ENCODE measurements at places on chromosomes 4 and X.

- no peak for DNase-seq
These were observed 925.8 kb downstream of the C4orf33 start for GRCh38 chr4:130021706-130022105.

DNA sequence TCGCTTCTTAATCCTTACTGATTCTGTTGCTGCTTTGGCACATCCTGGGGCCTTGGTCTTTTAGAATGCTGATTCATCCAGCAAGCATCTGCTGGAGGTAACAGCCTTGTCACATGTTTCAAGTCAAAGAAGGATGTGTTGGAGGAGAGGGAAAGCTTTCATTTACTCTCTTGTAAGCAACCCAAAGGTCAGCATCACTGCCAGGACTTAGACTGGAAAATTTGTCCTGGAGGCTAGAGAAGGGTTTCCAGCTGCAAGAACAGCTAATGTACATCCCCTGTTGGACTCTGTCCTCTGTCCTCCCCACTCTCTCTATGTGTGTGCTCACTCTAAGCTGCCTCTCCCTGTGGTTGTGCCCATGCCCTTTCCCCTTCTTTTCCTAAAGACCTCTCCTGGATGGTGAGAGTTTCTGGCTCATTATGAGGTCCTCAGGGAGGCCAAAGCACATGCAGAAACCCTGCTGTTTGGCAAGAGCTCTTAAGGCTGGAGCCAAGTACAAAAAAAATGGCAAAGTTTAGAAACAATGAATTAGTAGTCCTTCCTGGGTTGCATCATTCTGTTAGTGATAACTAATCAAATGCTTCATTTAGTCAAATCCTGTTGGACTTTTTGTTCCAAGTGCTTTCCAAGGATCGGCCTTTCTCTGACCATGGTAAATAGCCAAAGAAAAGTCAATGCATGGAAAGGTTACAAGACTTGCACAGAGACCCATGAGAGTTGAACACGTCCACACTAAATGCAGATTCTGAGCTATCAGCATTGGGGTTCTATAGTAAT is 13.4 kb upstream of the SRPX start:
- DNase-seq: no peak

DNA sequence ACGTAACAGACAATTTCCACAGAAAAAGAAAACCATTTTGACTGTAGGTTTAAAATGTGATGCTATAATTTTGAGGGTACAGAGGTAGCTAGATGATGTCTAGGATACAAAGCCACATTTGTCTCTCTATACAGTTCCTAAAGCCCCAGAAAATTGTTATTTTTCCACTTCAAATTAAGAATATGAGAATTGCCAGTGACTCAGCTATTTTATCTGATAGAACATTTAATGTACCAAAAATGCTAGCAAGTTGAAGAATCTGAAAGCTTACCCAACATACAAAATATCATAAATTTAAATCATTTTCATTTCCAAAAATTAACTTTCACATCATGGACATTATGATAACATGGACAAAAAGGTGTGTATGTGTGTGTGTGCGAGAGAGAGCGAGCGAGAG is 148.0 kb downstream of the CAMK2D start:
- DNase-seq: no peak

GRCh38 chr4:180565856-180566431 is 1677.3 kb upstream of the TENM3 start:
- no peak for DNase-seq

- DNase-seq: no peak
These were observed 105.8 kb upstream of the CBR4 start for GRCh38 chr4:169115897-169116254.

Measured in spinal cord (tissue), 10 donors.